CD8-positive, alpha-beta memory T cell (primary cell): ENCODE measurements at places on chromosomes 3 and 15.

- no peak for DNase-seq
Observed at GRCh38 chr3:107366766-107367165, 10.5 kb upstream of the CCDC54 start.

GRCh38 chr15:90002428-90002844, 1.3 kb downstream of the ZNF710 start:
- peak; percentile 26 for DNase-seq

GRCh38 chr3:125313060-125313635, 62.0 kb downstream of the ZNF148 start:
- no peak for DNase-seq

DNA sequence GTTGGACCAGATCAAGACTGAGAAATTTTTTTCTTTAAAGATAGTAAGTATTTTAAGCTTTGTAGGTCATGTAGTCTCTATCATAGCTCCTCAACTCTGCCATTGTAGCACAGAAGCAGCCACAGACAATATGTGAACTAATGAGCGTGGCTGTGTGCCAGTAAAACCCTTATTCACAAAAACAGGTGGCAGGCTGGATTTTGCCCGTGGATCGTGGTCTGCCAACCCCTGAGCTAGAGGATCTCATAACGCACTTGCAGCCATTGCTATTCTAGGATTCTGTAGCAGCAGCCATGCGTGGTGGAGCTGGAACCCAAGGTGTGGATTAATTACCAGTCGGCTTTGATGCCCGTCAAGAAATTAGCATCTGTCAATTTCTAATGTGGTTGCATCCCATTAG, 68.7 kb upstream of the PLXNA1 start:
- no peak for DNase-seq

GRCh38 chr3:156535162-156535627, 19.7 kb downstream of the SSR3 start:
- no peak for DNase-seq

DNA sequence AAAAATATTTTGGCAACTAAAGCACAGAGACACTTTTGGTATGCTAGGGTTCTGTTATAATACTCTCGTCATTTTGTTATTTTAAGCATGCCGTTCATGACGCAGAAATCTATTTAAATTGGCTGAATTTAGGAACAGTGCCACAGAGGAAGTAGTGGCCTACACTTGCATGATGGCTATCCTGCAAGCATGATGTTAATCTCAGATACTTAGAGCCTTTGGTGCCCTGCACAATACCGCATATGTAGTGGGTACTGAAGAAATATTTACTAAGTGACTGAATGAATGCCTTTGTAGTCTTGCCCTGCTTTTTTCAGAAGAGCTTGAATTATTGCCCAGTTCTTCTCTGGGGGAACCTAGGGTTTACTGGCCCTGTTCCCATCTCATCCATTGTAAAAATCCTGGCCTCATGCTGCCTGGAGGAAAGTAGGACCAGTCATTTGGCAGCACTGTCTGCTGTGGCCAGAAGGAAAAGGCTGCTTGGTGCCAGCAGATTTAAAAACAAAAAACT, 79.0 kb downstream of the SERPINI1 start:
- DNase-seq = no peak

DNA sequence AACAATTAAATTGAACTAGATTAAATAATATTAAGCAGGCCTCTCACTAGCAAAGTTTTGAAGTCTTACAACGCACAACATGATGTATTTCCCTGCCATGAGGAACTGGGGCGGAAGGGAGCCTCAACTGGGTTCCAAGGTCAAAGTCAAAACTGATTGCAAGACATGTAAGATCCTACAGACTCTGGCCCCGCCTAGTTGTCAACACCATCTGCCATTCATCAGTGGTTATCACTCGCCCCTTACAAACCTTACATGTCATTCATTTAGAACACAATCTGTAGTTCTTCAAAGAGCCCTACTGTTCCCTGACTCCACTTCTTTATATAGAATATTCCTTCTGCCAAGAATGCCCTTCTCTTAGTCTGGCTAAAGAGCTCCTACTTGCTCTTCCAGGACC, 10.0 kb downstream of the ATP13A3 start:
- no peak for DNase-seq

- no peak for DNase-seq
Observed at GRCh38 chr3:19213603-19214220, 65.4 kb downstream of the KCNH8 start.

- no peak for DNase-seq
Observed at GRCh38 chr3:187385296-187385695, 17.1 kb downstream of the RTP4 start.

DNA sequence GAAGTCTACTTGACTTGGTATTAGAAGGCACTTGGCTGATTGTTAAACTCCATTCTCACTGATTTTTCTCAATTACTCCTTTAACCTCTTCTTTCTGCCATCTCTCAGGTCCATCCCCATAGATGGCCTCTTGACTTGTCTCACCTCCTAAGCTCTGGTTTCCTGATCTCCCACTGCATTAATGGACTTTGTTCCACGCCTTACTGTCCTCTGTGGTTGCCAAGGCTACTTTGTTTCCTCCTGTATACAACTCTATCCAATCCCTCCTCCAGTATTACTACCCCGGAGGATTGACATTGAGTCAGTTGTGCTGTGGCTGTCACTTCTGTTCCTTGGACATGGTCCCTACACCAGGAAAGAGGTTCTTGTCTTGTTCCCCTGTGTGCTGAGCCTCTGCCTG, 10.6 kb upstream of the GLCE start:
- no peak for DNase-seq

- DNase-seq = no peak
Observed at GRCh38 chr15:61130950-61131942, 97.9 kb downstream of the RORA start.

DNA sequence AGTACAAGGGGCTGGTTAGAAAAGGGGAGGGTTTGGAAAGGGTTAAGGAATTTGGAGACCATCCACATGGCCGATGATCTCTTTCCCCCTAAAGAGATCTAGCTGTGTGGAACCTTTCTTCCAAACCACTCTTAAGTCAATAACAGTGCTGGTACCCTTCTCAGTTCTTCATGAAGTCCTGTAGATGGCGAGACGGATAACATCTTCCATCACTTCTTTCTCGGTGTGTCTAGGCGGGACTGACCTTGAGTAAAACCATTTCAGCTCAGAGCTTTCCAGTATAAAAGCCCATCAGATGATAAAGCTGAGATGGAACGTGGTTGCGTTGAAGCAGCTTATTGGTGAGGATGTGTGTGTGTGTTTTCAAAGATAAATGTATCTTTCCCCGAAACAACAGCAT, 151.5 kb upstream of the BHLHE40 start:
- no peak for DNase-seq

DNA sequence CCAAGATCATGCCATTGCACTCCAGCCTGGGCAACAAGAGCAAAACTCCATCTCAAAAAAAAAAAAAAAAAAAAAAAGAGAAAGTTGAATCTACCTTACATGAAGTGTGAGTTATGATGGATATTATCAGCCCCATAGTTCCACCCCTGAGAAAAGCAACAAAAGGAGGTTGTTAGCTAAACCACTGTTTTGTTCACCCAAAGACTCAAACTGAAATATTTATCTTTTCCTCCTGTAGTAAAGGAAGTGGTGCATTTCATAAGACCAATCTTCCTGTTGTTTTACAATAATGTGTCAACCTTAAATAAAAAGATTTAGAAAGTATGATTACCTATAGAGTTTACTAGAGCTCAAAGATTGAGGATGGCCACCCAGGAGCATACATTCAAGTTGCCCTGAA, 18.7 kb upstream of the TRMT10C start:
- no peak for DNase-seq

- no peak for DNase-seq
Observed at GRCh38 chr3:42192334-42193200, 73.4 kb downstream of the CCK start.

DNA sequence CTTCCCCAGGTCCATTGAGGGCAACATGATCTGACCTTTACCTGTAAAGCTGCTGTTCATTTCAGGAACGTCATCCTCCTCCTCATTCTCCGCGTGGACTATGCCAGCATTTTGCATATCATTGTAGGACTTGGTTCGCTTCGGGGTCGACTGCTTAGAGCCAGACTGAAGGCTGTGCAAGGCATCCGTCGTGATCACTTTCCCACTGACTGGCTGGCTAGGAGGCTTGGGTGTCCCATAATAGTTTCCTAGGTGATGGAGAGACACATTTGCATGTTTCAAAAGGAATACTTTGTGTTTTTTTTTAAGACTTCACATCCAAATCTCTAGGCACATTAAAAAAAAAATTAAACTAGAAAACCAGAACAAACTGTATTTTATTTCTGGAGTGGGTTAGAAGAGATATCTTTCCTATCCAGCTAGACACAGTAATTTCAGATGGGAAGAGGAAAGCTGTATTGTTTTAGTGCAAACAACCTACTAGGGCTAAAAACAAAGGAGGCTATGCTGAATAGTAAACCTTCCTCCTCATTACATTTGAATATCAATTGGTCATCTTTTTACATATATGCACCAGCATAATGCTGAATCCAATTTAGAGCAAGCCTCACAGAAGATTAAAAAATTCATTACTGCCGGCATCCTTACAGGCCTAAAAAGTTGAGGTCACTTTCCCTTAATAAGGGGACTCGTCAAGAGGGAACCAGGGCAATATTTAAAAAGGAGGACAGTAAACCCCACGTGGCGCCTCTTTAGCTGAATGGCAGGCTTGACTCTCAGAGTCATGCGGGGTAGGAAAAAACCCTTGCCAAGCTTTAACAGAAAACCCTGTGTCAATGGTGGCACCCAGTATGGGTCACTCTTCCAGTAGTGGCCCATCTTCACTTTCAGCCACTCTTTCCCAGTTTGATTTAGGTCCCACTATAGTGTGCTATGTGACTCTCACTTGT, 559.9 kb downstream of the MAGI1 start:
- DNase-seq = no peak

GRCh38 chr3:169094204-169094603, 569.3 kb downstream of the MECOM start:
- no peak for DNase-seq

GRCh38 chr3:143090486-143090885, 29.1 kb upstream of the CHST2 start:
- DNase-seq = no peak

DNA sequence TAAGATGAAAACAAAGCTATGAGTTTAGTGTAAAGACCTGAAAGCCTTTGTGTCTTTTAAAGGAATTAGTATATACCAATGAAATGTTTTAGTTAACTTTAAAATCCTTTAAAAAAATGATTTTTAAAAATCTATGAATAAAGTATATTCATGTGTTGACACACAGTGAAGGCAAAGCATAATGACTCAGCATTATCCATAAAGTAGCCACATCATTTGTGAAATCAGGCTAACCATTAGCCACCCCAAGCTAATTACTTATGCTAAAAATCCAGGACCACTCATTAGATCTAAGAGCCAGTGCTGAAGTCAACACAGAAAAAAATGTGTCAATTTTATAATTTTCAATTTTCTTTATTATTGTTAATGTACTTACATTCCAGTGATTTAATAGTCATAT, 310.2 kb downstream of the TBC1D5 start:
- DNase-seq = no peak

DNA sequence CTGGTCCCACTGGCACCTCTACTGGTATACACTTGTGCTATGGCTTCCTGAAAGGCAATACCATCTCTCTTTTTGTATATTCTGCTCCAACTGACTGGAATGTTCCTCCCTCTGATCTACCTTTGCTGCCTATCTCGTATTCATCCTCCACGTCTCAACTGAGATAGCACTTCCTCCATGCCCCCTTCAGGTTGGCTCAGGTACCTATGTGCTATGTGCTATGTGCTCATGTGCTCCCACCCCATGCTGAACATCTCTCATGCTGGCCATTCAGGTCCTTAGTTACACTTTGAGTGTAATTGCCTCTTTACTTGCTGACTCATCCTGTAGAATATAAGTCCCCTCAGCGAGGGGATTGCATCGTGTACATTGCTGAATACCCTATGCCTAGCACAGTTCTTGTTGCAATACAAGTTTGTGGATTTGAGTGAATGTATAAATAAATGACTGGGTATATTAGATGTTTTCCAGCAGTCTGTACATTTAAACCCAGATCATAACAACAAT, 156.9 kb downstream of the SOX2 start:
- DNase-seq = no peak

DNA sequence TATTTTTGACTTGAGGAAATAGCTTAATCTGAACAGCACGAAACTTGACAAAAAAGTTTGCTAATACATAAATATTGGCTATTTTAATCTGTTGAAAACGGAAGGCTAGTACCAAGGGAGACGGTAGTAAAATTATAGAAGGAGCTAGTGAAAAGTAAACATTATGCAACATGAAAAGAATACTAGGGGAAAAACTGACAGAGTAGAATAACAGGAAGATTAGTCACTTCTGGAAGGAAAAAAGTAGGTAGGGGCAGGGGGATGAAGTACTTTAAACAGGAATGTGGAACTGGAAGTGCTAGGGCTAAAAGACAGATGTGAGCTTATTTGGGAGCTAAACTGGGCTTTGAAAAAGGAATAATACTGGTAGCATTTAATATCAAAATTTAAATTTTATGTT, 60.1 kb downstream of the MBNL1 start:
- no peak for DNase-seq

DNA sequence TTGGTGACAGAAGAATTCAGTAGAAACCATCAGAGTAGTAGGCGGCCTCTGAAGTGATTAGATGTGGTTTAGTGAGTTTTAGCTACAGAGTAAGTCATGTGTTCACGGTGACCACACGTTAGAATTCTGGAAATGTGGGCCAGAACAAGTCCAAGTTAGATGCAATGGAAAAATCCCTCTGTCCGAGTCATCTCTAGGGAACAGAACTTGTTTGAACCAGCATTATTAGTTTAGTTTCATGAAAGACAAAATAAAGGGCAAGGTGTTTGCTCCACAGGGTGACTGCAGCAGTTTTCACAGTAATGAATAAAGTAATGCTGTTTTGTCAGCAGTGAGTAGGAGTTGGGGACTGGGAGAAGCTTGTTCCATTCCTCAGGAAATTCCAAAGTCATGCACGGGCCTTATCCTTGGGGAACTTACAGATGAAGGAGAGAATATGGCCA, 100.2 kb downstream of the CGNL1 start:
- DNase-seq = no peak

GRCh38 chr3:179542375-179542774, 20.4 kb upstream of the ACTL6A start:
- DNase-seq = no peak

- DNase-seq = peak; percentile 28
Observed at GRCh38 chr15:39919748-39920509, at the start of gene GPR176. Gene GPR176 (minus strand): TSS chr15:39920266. CDS start chr15:39920026, 240 bp downstream.

DNA sequence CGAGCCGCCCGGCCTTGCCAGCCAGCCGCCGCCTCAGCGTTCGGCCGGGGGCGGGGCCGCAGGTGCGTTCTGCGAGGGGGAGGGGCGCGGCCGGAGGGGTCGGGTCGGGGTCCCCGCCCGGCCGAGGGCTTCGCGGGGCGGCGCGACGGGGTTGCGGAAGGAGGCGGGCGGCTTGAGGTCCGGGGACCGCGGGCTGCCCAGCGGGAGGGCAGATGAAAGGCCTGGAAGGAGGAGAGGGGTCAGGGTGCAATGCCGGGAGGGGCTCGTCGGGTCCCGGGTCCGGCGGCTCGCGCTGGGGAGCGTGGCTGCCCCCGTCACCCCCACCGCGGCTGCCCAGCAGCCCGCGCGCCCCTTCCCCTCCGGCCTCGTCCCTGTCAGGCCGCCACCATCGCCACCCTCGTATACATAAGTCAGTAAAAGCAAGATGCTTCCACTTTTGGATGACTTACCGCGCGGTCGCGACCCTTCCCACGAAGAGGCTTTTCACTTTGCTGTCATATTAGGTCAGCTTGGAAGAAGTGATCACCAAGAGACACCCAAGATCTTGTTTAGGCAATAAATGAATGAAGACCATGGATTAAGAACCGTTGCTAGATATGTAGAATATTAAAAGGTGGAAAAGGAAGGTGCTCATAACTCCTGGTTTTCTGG, 620 bp upstream of the ANP32A start:
- no peak for DNase-seq

- no peak for DNase-seq
Observed at GRCh38 chr3:45337839-45338470, 50.4 kb upstream of the LARS2 start.
